Right ventricle myocardium superior (tissue), 1 donor: ENCODE measurements at places on chromosomes 7 and 10. TPM values are rescaled to one million over a fixed set of nuclear protein-coding genes. Genes with fewer than 3 reads are reported as not detected.

Gene CARD11
- total RNA-seq: 0.22 TPM

Gene SLC39A12
- total RNA-seq: not detected

Gene VWA2
- 0.08 TPM for total RNA-seq

Gene MBLAC1
- 2.6 TPM for total RNA-seq

Gene LIPK
- total RNA-seq: not detected

Gene POLR2J
- 51.3 TPM for total RNA-seq

Gene C10orf62
- total RNA-seq: 0.48 TPM

Gene GPR26
- total RNA-seq: not detected

Gene OR6V1
- total RNA-seq: not detected

Gene ZNF804B
- not detected for total RNA-seq

Gene C1QL3
- not detected for total RNA-seq

Gene ADCY1
- 5.0 TPM for total RNA-seq

Gene CYP3A7
- not detected for total RNA-seq

Gene FEZF1
- not detected for total RNA-seq

Gene STOX1
- 0.38 TPM for total RNA-seq

Gene HECW1
- not detected for total RNA-seq

Gene TPK1
- total RNA-seq: 2.9 TPM

Gene ASAH2
- total RNA-seq: 2.9 TPM

Gene AZGP1
- 113 TPM for total RNA-seq

Gene KAZALD1
- total RNA-seq: 5.0 TPM

Gene NPY
- not detected for total RNA-seq

Gene DRGX
- total RNA-seq: not detected

Gene FXYD4
- not detected for total RNA-seq

Gene TMEM139
- 16.1 TPM for total RNA-seq

Gene BICC1
- total RNA-seq: 6.1 TPM

Gene AVPI1
- 7.9 TPM for total RNA-seq

Gene GPNMB
- 248 TPM for total RNA-seq

Gene ANKRD30A
- not detected for total RNA-seq

Gene NODAL
- total RNA-seq: not detected

Gene AFAP1L2
- total RNA-seq: 5.3 TPM

Gene ZNF488
- not detected for total RNA-seq

Gene MOGAT3
- not detected for total RNA-seq

Gene ACHE
- total RNA-seq: 0.65 TPM

Gene NKX1-2
- total RNA-seq: not detected

Gene ENKUR
- not detected for total RNA-seq

Gene ZNF736
- total RNA-seq: 3.8 TPM

Gene TRIM56
- 16.7 TPM for total RNA-seq

Gene DKK1
- not detected for total RNA-seq

Gene CYP2E1
- 1.00 TPM for total RNA-seq

Gene PON1
- total RNA-seq: not detected

Gene ZNF775
- 3.6 TPM for total RNA-seq

Gene LLCFC1
- total RNA-seq: not detected

Gene PODXL
- 57.1 TPM for total RNA-seq

Gene VSTM2A
- total RNA-seq: not detected

Gene CRHR2
- total RNA-seq: 0.24 TPM

Gene MBL2
- not detected for total RNA-seq

Gene HTR5A
- not detected for total RNA-seq

Gene COL17A1
- total RNA-seq: not detected

Gene CUZD1
- 0.11 TPM for total RNA-seq

Gene OR2A12
- not detected for total RNA-seq

Gene NEUROD6
- not detected for total RNA-seq

Gene RHOBTB1
- total RNA-seq: 13.0 TPM

Gene RAPGEF5
- 11.1 TPM for total RNA-seq

Gene RARRES2
- total RNA-seq: 24.0 TPM

Gene HTRA1
- total RNA-seq: 40.9 TPM
